Purkinje cell (primary cell): ENCODE measurements at places on chromosomes 2 and 18. TPM values are rescaled to one million over a fixed set of nuclear protein-coding genes. Genes with fewer than 3 reads are reported as not detected.

PLEK gene
- 0.15 and 0.19 TPM in 2 replicates for polyA plus RNA-seq

ONECUT2 gene
- 2.1 and 2.2 TPM in 2 replicates for polyA plus RNA-seq

MARCO gene
- not detected in 2 replicates for polyA plus RNA-seq

C2orf66 gene
- polyA plus RNA-seq, result 1.8 TPM in 1 of 2 replicates, not detected in the other

ACVR1C gene
- 2.6 and 4.8 TPM in 2 replicates for polyA plus RNA-seq

COL4A4 gene
- 0.67 and 0.86 TPM in 2 replicates for polyA plus RNA-seq

MAIP1 gene
- polyA plus RNA-seq, result 17.5 and 33.4 TPM in 2 replicates

RFX8 gene
- 2.7 and 3.3 TPM in 2 replicates for polyA plus RNA-seq

UPP2 gene
- polyA plus RNA-seq, result 0.75 and 0.90 TPM in 2 replicates

RGPD8 gene
- 0.31 and 3.1 TPM in 2 replicates for polyA plus RNA-seq

DPY30 gene
- 365 and 391 TPM in 2 replicates for polyA plus RNA-seq

MEIS1 gene
- 9.2 and 11.0 TPM in 2 replicates for polyA plus RNA-seq

LOXL3 gene
- 1.7 TPM in 1 of 2 replicates, not detected in the other for polyA plus RNA-seq

SOX11 gene
- polyA plus RNA-seq, result 0.60 TPM in 1 of 2 replicates, not detected in the other
